ENCODE measurements at places on chromosomes 11 and 22.

DNA sequence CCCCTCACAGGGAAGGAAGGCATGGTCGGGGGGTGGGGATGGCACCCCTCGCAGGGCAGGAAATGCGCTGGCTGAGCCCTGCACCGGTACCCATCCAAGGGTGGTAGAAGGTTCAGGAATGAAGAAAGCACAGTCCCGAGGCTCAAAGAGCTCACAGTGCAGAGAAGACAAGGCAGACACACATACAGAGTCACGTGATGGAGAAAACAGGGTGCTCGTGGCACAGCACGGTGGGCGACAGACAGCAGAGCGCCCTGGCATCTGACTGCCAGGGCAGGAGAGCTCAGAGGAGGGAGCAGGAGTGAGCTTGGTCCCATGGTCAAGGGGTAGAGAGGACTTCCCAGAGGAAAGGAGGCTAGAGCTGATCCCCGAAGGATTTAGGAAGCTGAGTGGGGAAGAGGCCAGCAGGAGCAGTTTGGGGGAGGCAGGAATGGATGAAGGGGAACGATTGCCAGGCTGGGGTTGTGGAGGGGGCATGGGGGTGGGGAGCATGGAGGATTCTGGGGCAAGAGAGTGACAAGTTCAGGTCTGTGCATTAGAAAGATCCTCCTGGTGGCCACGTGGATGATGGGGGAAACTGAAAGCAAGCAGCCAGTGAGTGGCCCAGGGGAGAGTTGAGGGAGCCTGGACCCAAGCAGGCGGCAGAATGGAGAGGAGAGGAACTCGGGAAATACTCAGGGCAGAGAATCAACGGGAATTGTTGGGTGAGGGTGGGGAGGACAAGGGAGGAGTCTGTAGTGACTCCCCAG lies 43.9 kb downstream of the PDE2A start:
- no peak for DNase-seq

DNA sequence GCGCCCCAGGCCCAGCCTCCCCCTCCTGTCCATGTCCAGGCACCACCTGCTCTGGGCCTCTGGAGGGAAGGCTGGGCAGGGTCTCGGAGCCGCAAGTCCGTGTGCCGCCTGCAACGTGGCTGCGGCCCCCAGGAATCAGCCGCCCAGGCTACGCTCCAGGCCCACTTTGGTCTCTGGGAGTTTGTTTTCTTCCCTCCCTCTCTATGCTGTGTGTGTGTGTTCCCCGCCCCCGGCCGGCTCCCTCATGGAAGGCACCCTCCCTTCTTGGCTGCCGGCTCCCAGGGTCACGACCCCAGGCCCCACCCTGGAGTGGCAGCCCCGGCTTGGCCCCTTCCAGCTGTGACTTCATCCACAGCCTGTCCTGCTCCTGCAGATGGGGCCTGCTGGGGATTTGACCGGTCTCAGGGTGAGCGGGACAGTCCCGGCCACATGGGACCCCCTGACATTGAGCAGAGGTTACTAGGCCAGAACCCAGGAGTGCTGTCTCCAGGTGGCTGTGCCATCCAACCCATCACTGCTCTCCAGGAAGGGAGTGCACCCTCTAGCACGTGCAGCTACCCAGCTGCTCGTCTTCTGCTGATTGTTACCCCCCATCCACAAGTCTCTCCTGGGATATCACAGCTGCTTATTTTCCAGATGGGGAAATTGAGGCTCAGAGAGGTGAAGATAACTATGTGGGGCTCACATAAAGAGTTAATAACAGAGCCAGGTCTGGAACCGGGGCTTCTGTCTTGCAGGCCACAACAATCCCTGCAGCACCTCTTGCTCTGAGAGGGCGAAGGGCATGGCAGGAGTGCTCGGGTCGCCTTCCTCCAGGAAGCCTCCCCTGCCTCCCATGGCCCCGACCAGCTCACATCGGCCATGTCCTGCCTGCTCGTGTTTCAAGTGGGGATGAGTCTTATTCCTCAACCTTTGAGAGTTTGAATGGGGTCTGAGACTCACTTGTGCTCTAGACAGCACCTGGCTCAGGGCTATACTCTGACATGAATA lies 2.8 kb upstream of the LIF start:
- DNase-seq, result no peak

GRCh38 chr22:48224332-48224731 lies 1461.9 kb downstream of the TBC1D22A start:
- DNase-seq, result no peak

DNA sequence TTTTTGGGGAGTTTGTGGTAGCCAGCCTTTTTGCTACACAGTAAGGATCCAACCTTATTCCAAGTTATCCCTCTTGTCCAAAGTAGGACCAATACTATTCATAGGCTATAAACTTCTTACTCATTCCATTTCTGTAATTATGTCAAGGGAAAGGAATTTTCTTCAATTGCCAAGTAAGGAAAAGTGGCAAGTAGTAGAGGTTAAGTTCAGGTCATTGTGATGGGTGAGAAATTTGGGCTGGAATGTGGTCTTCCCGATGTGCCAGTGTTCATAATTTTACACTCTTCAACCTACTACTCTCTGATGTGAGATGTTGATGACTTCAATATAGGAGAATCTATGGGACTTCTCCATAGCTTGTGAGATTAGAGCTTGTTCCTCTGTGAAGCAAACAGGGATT lies 648.8 kb downstream of the METTL15 start:
- no peak for DNase-seq

DNA sequence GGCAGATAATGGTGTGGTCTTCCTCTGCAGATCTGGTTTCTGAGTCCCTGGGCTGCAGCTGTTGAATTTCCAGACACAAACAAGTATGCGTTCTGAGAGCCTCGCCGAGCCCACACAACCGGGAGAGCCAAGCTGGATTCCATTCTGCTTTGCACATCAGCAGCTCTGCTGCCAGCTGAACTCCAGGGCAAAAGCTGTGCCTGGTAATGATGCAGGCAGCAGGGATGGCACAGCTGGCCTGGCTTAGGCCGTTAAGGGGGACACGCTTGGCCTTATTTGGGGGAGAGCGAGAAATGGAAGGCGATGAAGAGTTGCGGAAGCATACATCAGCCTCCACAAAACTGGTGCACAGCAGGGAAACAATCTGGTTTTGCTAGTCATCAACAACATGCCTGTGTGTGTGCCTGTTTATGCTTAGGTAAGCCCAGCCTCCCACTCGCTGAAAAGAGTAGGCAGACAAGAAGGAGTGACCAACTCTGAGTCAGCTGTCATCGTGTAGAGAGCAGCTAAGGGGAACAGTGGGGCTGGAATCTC lies 25.1 kb downstream of the ADAMTS8 start:
- DNase-seq, result no peak

- no peak for DNase-seq
Observed at GRCh38 chr11:44978274-44978960, 27.7 kb upstream of the TP53I11 start.

DNA sequence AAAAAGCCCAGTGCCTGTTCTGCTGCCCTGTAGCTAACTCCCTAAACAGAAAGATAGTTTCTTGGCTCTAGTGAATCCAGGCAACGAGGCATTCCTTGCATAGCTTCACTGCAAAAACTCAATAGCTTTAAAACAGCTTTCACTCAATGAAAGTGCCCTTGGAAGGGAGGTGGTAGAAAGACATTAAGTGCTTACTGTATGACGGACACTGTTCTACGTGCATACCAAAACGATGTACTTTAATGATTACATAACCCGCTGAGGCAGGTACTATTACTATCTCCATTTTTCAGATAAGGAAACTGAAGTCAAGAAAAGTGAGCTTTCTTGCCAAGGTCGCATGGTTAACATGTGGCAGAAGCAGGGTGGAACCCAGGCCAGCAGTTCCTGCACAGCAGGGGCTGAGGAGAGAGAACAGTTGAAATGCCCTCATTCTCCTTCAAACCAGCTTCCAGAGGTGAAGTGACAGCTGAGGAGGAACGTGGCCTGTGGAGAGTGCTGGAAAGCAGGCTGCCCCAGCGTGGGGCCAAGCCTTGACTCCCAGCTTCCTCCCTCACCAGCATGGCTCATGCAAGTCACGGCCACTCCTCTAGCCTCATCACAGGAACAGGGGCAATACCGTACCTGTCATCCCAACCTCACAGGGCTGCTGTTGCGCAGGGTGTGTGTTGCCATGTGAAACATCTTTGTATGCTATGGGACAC lies 227.5 kb upstream of the NARS2 start:
- DNase-seq, result no peak

- DNase-seq, result no peak
Observed at GRCh38 chr11:11074686-11075335, 217.0 kb upstream of the ZBED5 start.

All from naive thymus-derived CD8-positive, alpha-beta T cell (primary cell).